Stimulated activated memory B cell treated with anti-CD40 and anti-IgM and Interleukin-4, amounts not matched to agents 10 μg/mL and 1 μg/mL and 100 μg/mL, for 72 hours (primary cell): ENCODE measurements at places on chromosomes 11 and 22.

DNA sequence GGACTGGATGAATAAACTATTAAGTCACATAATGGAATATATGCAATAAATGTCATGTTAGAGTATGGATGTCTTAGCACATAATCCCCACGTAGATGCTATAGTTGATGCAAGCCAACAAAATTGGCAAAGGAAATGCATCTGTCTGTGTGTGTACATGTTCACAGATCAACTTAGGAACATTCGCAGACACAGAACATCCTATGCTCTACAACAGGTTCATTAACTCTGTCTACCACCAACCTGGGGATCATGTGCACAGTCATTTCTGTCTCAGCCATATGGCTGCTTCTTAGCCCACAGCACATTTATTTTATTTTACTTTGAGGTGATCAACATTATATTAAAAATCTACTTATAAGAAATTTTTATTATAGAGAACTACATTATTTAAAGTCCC, 4.9 kb downstream of the MSANTD4 start:
- no peak for ATAC-seq

DNA sequence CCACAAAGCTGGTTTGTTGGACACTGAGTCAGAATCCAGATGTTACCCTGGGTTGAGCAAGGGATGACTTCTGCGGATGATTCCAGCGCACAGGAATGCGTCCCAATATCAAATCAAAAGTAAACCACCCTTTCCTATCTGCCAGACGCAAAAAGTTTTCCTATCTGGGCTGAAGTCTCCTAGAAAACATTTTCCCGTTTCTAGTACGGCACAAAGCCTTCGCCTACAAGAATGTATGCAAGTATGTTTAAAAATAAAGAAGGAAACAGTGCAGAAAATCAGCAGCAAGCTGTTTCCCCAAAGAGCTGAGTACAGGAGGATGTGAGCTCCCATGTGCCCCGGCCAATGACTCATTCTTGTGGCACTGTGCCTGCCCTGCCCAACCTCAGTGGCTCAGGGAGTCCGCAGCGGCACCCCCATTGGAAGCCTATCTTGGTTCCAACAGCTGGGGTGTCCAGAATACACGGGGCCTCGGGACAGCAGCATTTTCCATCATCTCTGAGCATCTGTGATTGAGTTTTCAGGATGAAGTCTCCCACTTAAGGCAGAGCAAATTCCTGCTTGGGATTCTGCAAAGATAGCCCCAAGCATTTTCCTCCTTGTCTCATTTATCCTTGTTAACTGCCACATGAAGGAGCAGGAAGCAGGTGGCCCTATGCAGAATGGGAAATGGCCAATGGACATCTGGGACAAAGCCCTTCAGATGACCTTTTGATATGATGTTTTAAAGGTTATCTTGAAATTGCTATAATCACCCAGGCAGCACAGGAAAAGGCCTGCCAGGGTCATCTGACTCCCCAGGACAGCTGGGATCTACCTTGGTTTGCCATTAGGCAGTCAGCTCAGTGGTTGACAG, 17.5 kb downstream of the KCNJ5 start:
- peak; percentile 39 for ATAC-seq

DNA sequence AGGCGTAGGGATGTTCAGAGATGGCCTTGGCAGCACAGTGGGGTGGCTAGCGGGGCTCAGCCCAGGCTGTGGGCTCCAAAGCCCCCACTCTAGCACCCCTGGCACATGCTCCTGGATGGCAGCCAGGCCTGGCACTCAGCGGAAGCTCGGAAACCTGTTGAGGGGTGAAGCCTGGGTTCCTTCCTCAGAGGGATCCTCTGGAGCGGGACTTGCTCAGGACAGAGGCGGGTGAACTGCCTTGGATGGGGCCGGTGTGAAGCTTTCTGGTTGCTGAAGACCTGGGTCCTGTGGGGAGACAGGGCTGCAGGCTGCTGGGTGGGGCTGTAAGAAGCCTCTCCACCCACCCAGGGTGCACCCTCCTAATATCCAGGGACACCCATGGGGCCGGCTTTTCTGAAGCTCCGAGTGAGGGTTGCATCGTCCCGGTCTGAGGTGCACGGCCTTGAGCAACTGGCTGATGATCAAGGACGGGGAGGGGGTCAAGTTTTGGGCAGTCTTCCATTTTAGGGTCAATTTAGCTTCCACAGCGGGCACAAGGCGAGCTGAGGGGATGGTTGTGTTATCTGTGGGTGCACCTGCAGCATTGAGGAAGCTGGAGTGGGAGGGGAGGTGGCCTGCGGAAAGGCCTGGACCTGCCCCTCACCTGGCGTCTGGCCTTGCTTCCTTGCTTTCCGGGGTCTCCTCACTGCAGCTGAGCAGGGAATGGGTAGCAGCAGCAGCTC, 5.2 kb downstream of the MRGPRE start:
- no peak for ATAC-seq

DNA sequence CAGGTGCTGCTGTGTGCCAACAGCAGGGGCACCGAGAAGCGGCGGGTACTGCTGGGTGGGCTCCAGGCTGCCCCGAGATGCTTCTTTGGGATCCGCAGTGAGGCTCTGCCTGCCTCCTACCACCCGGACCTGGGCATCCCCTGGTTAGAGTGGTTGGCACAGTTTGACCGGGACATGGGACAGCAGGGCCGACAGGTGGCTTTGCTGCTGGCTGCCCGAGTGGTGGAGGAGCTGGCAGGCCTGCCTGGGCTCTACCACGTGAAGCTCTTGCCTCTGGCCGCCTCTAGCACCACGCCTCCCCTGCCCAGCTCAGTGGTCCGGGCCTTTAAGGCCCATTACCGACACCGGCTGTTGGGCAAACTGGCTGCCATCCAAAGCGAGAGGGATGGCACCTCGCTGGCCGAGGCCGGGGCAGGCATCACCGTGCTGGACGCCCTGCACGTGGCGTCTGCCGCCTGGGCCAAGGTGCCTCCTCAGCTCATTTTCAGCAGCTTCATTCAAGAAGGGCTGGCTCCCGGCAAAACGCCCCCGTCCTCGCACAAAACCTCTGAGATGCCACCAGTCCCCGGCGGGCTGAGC, 1.9 kb downstream of the TIGD3 start:
- ATAC-seq: no peak

- ATAC-seq: no peak
Observed at GRCh38 chr11:76820184-76820566, 37.0 kb downstream of the TSKU start.

DNA sequence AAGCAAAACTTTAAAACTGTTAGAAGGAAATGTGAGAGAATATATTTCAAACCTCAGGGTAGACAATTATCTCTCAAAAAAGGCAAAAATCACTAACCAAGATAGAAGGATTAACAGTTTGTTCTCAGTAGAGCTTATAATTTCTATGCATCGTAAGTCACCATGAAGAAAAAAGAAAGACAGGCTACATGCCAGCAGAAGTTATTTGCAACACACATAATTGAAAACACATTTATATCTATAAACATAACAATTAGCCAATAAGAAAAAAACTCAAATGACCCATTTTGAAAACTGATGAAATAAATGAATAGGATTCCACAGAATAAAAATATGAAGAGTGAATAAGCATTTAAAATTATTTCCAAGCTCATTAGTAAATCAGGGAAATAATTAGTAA, 24.4 kb upstream of the SNX19 start:
- ATAC-seq: no peak

DNA sequence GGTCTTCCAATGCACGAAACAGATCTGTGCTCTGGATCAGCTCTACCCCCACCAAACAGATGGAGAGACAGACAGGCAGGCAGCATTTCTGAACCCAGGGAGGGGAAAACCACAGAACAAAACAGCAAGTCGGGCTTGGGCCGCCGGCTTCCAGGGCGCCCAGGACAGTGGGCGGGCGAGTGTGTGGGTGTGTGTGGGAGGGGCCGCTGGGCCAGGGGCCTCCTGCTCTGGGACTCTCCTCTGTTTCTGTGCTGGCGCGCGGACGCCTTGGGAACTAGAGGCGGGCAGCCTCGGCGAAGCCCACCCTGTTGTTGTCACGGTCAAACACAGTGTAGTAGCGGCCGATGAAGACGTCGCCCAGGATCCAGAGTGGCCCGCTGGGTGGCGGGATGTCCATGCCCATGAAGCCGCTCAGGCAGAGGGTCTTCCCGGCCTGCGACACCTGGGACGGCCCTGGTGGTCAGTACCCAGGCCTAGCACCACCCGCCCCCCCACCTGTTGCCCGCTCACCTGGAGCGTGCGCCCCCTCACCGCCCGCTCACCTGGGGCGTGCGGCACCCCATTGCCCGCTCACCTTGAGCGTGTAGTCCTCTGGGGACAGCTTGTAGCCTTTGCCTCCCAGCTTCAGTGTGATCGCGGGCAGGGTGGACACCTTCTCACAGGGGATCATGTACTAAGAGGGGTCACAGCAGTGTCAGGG, 3.0 kb upstream of the IFITM10 start:
- no peak for ATAC-seq

DNA sequence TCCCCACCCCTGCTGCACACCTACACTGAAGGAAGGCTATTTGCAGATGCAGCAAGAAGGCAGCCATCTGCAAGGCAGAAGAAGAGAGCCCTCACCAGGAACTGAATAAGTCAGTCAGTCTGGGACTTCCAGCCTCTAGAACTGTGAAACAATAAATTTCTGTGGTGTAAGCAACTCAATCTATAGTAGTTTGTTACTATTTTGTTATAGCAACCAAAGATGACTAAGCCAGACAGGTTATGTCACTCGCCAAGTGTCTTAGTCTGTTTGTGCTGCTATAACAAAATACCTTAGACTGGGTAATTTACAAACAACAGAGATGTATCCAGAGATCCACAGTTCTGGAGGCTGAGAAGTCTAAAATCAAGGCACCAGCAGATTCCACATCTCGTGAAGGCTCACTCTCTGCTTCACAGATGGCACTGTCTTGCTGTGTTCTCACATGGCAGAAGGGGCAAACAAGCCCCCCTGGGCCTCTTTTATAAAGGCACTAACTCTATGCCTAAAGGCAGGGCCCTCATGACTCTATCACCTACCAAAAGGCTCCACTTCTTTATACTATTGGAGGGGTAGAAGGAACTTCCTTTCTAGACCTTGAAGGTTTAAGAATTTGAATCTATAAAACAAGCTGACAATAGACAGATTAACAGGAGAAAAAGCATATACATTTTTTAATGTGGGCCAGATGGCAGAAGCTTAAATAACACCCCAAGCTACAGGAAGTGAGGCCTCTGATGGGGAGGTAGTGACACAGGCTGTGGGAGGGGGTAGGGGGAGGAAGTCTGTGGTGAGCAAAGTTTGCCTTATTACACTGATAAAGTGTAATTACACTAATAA, 12.3 kb downstream of the APOL6 start:
- peak; percentile 79 for ATAC-seq

DNA sequence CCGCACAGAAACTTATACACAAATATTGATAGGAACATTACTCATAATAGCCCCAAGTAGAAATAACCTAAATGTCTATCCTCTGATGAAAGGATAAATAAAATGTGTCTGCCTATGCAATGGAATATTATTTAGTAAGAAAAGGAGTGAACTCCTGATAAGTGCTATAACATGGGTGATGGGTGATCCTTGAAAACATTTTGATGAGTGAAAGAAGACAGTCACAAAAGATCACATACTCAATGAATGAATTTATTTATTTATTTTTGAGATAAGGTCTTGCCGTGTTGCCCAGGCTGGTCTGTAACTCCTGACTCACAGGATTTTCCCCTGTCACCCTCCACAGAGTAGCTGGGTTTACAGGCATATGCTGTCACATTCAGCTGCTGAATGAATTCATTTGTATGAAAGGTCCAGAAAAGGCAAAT, 17.3 kb downstream of the RNF121 start:
- ATAC-seq: no peak

DNA sequence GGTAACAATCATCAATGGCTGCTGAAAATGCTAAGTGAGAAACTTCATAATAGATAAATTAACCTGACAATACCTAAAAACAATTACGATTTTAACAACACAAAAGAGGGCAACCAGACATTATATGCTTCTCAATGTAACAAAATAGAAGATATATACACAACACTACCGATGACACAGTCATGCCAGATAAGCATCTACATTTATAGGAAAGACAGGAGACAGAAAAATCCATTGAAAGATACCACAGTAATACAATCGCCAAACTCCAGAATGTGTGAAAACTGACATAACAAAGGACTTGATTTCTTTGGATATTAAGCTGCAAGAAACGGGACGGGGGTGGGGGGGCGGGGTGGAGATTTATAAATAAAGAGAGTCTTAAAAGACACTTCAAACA, 28.3 kb downstream of the USP28 start:
- no peak for ATAC-seq

GRCh38 chr11:68854273-68854958, 12.7 kb upstream of the CPT1A start:
- ATAC-seq: no peak

GRCh38 chr22:45754822-45755221, 83.2 kb downstream of the ATXN10 start:
- ATAC-seq: no peak

DNA sequence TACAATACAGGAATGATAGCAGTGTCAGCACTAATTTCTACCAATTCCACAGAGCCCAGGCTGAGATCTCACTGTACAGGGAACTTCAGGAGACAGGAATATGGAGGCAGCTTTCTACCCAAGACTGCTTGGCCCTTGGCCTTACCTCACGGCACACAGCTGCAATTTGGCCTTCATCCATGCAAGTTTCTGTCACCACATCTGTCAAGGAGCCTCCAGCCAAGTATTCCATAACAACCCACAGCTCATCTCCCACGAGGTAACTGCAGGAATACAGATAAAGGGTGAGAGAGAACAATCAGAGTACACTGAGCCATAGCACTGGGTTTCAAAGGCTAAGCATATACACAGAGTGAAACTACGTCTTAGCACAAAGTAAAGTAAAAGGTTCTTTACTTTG, 39.0 kb upstream of the GDPD4 start:
- no peak for ATAC-seq

GRCh38 chr22:50083462-50084079, 1.7 kb downstream of the MLC1 start:
- ATAC-seq: no peak

- no peak for ATAC-seq
Observed at GRCh38 chr11:86183694-86184093, 60.9 kb upstream of the EED start.

DNA sequence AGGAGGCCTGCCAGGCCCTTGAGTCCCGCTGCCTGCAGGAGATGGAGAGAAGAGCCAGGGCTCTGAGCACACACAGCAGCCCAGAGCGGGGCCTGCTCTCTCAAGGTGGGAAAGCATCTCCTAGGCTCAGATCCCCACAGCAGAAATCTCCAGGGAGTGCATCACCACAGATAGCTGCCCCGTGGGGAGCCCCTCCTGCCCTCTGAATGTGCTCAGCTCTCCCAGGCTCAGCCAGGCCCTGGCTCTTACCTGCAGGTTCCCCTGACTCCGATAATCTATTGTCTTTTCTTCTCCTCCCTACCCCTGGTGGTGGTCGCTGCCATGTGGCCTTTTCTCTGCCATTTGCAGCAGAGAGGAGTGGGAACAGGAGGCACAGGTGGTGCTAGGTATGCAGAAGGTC, 49.9 kb downstream of the BTG4 start:
- peak; percentile 18 for ATAC-seq

- ATAC-seq: no peak
Observed at GRCh38 chr11:3225159-3225758, 6.6 kb upstream of the MRGPRG start.

GRCh38 chr11:40032331-40032730, 1427.1 kb downstream of the LRRC4C start:
- no peak for ATAC-seq
